Hippocampal formation (tissue), 2 donors: ENCODE measurements at places on chromosomes 3 and 15.
A peak's percentile ranks its signal among the peaks of the same experiment; 100 is the strongest.

- no peak for DNase-seq
Observed at GRCh38 chr3:54062546-54062945, 59.8 kb upstream of the CACNA2D3 start.

DNA sequence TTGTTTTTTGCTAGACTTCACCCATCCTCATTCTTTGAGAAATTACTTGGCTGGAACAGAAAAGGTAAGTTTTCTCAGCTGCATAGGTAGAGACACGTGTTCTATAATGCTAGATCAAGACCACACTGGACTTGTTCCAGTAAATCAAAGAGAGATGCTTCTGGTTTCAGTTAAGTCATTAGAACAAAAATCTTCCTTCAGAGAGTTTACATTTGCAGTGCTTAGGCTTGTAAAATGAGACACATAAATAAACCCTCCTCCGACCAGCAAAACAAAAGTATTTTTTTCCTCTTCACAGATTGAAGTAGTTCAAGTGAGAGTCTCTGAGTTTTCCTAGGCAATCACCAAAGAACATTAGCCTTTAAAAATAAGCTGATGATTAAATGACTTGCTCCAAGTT, 87.3 kb upstream of the PROK2 start:
- DNase-seq, result no peak

DNA sequence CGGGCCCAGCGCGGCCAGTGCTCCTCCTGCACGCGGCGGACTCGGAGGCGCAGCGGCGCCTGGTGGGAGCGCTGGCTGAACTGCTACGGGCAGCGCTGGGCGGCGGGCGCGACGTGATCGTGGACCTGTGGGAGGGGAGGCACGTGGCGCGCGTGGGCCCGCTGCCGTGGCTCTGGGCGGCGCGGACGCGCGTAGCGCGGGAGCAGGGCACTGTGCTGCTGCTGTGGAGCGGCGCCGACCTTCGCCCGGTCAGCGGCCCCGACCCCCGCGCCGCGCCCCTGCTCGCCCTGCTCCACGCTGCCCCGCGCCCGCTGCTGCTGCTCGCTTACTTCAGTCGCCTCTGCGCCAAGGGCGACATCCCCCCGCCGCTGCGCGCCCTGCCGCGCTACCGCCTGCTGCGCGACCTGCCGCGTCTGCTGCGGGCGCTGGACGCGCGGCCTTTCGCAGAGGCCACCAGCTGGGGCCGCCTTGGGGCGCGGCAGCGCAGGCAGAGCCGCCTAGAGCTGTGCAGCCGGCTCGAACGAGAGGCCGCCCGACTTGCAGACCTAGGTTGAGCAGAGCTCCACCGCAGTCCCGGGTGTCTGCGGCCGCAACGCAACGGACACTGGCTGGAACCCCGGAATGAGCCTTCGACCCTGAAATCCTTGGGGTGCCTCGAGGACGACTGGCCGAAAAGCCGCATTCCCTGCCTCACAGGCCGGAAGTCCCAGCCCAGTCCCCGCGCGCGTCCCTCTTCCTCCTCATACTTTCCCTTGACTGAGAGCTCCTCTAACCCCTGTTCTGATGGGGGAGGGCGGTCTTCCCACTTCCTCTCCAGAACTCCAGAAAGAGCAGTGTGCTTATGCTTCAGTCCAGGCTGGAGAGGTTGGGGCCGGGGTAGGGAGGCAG, 1.4 kb upstream of the IL17RC start:
- DNase-seq, result peak; percentile 55

GRCh38 chr3:143429628-143430514, 310.3 kb downstream of the CHST2 start:
- no peak for DNase-seq
